SK-N-SH (cell line): ENCODE measurements at places on chromosomes 1 and 21. TPM values are rescaled to one million over a fixed set of nuclear protein-coding genes. Genes with fewer than 3 reads are reported as not detected.

DNA sequence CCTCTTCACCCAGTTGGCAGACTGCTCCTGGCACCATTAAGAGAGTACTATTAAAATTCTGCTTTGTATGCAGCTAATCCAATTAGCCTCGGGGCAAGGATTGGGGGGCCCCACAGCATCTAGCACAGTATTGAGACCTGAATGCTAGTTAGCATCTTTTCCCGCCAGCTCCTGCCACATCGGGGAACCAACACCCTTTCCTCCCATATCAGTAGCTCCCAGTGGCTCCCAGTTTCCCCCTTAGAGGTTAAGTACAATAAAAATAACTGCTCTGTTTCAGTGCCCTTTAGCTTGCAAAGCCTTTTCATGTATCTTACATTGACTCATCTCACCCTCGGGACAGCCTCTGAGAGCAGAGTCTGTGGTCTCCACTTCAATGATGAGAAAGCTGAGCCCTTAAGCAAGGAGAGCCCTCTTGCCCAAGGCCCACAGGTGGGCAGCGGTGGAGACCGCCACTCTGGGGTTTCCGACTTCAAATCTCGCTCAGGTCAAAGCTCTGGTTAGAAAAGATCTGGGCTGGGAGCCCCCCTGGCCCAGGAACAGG, 4.2 kb upstream of the PMVK start:
- peaks cover 7% of the 10 kb centered on the region; the same call in 1 of the 2 replicates for H3K36me3 ChIP-seq
- H3K4me3 ChIP-seq, result no peak overlapping the region
- peaks cover 33% of the 10 kb centered on the region for H3K4me1 ChIP-seq
- no peak overlapping the region for H3K27ac ChIP-seq

- H3K27me3 ChIP-seq, result no peaks in the 10 kb centered on the region
- no peaks in the 10 kb centered on the region for H3K36me3 ChIP-seq
- no peak for DNase-seq
- H3K27ac ChIP-seq, result no peak overlapping the region
- H3K4me3 ChIP-seq, result no peak overlapping the region
- H3K4me1 ChIP-seq, result no peaks in the 10 kb centered on the region; the same call in 1 of the 2 replicates
Measured at GRCh38 chr21:35900539-35900938, 159.8 kb downstream of the SETD4 start.

GRCh38 chr1:68313735-68314134, 81.4 kb upstream of the WLS start:
- peak; percentile 43 for DNase-seq
- no peak overlapping the region for H3K27ac ChIP-seq
- peaks cover 10% of the 10 kb centered on the region; the same call in 1 of the 2 replicates for H3K4me1 ChIP-seq
- no peak overlapping the region; the same call in 1 of the 2 replicates for H3K4me3 ChIP-seq

DNA sequence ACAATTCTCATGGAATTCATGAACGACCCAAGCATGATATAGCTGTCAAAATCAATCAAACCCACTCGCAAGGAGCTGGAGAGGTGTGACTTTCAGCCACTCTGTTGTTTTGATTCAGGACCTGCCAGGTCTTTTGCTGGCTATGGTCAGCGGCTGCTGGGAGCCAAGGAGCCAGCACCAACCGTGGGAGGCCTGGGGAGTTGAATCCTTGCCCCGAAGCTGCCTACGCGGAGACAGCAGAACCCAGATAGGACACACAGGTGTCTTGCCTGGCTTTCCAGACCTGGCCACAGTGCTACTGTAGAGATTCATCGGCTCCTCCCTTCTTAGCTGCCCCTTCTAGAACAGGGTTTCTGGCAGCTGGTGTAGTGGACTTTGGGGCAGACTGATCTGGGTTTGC, 42.7 kb downstream of the ZSCAN20 start:
- H3K4me1 ChIP-seq, result no peaks in the 10 kb centered on the region; the same call in 1 of the 2 replicates
- H3K27ac ChIP-seq, result no peak overlapping the region
- no peaks in the 10 kb centered on the region for H3K27me3 ChIP-seq
- H3K4me3 ChIP-seq, result no peak overlapping the region
- DNase-seq, result no peak

GRCh38 chr21:33162436-33162951, 67.2 kb upstream of the IFNAR2 start:
- H3K4me3 ChIP-seq, result no peak overlapping the region
- H3K36me3 ChIP-seq, result no peaks in the 10 kb centered on the region
- no peak for DNase-seq

GRCh38 chr1:59034925-59035324, 251.1 kb upstream of the JUN start:
- no peaks in the 10 kb centered on the region for H3K36me3 ChIP-seq
- H3K4me3 ChIP-seq, result no peak overlapping the region
- DNase-seq, result no peak
- H3K27ac ChIP-seq, result no peak overlapping the region
- H3K27me3 ChIP-seq, result no peaks in the 10 kb centered on the region

GRCh38 chr1:248792342-248792741, 33.4 kb downstream of the SH3BP5L start:
- no peak overlapping the region for H3K27ac ChIP-seq

GRCh38 chr1:6842301-6842700, 57.0 kb downstream of the CAMTA1 start:
- H3K36me3 ChIP-seq, result no peaks in the 10 kb centered on the region
- H3K4me1 ChIP-seq, result no peaks in the 10 kb centered on the region
- H3K4me3 ChIP-seq, result no peak overlapping the region
- H3K27ac ChIP-seq, result no peak overlapping the region
- H3K27me3 ChIP-seq, result no peaks in the 10 kb centered on the region

- H3K36me3 ChIP-seq, result no peaks in the 10 kb centered on the region
- H3K4me3 ChIP-seq, result peak overlapping the region; percentile 70
- H3K27me3 ChIP-seq, result no peaks in the 10 kb centered on the region
- DNase-seq, result peak; percentile 77
Measured at GRCh38 chr21:45644041-45644906, 749 bp downstream of the PCBP3 start.

GRCh38 chr1:211511947-211512346, 20.0 kb upstream of the RD3 start:
- no peaks in the 10 kb centered on the region for H3K36me3 ChIP-seq
- H3K4me1 ChIP-seq, result no peaks in the 10 kb centered on the region
- H3K27me3 ChIP-seq, result no peaks in the 10 kb centered on the region
- no peak overlapping the region for H3K27ac ChIP-seq
- no peak overlapping the region for H3K4me3 ChIP-seq
- no peak for DNase-seq

GRCh38 chr1:167994560-167994959, 57.7 kb upstream of the MPC2 start:
- no peak overlapping the region for H3K27ac ChIP-seq
- no peaks in the 10 kb centered on the region for H3K4me1 ChIP-seq
- no peaks in the 10 kb centered on the region for H3K27me3 ChIP-seq
- H3K36me3 ChIP-seq, result peaks cover 67% of the 10 kb centered on the region
- DNase-seq, result no peak

GRCh38 chr1:15768388-15768787, 9.8 kb downstream of the FBLIM1 start:
- no peaks in the 10 kb centered on the region for H3K4me1 ChIP-seq
- no peaks in the 10 kb centered on the region for H3K27me3 ChIP-seq
- no peak overlapping the region for H3K27ac ChIP-seq
- H3K36me3 ChIP-seq, result peaks cover 42% of the 10 kb centered on the region; the same call in 1 of the 2 replicates
- DNase-seq, result no peak
- H3K4me3 ChIP-seq, result no peak overlapping the region

GRCh38 chr1:15852828-15853302, 5.4 kb downstream of the SPEN start:
- H3K36me3 ChIP-seq, result no peaks in the 10 kb centered on the region
- peaks cover 22% of the 10 kb centered on the region; the same call in 1 of the 2 replicates for H3K4me1 ChIP-seq
- no peak overlapping the region for H3K27ac ChIP-seq
- DNase-seq, result no peak
- H3K4me3 ChIP-seq, result no peak overlapping the region

- H3K36me3 ChIP-seq, result peaks cover 59% of the 10 kb centered on the region
- H3K4me3 ChIP-seq, result no peak overlapping the region
- peaks cover 3% of the 10 kb centered on the region; the same call in 1 of the 2 replicates for H3K4me1 ChIP-seq
- no peak for DNase-seq
- no peaks in the 10 kb centered on the region for H3K27me3 ChIP-seq
Measured at GRCh38 chr1:246647513-246647912, 76.7 kb upstream of the SCCPDH start.

DNA sequence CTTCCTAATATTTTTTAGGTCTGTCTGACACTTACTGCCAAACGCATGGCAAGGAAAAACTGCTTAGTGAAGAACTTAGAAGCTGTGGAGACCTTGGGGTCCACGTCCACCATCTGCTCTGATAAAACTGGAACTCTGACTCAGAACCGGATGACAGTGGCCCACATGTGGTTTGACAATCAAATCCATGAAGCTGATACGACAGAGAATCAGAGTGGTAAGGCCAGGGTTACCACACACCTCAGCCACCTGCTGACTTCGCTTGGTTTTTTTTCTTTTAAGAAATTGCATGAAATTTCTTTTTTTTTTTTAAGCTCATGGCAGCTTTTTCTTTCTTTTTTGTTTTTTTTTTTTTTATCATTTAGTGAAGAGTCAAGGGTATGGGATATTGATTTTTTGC, 17.2 kb downstream of the ATP1A1 start:
- H3K27ac ChIP-seq, result no peak overlapping the region
- no peaks in the 10 kb centered on the region for H3K27me3 ChIP-seq
- no peak overlapping the region for H3K4me3 ChIP-seq
- DNase-seq, result no peak

- H3K4me3 ChIP-seq, result no peak overlapping the region
- DNase-seq, result no peak
- H3K4me1 ChIP-seq, result peaks cover 6% of the 10 kb centered on the region
- no peak overlapping the region for H3K27ac ChIP-seq
Measured at GRCh38 chr1:30727824-30728223, 4.4 kb upstream of the MATN1 start.

- no peak overlapping the region for H3K27ac ChIP-seq
- no peaks in the 10 kb centered on the region for H3K27me3 ChIP-seq
- H3K36me3 ChIP-seq, result no peaks in the 10 kb centered on the region
- no peak overlapping the region for H3K4me3 ChIP-seq
- H3K4me1 ChIP-seq, result no peaks in the 10 kb centered on the region; the same call in none of the 2 replicates
Measured at GRCh38 chr1:64497088-64497883, 27.4 kb downstream of the CACHD1 start.

GRCh38 chr1:117575586-117576225, 30.1 kb upstream of the TENT5C start:
- no peak overlapping the region for H3K4me3 ChIP-seq
- peaks cover 2% of the 10 kb centered on the region; the same call in 1 of the 2 replicates for H3K4me1 ChIP-seq
- no peak overlapping the region for H3K27ac ChIP-seq
- DNase-seq, result no peak
- no peaks in the 10 kb centered on the region for H3K36me3 ChIP-seq
- H3K27me3 ChIP-seq, result no peaks in the 10 kb centered on the region; the same call in 1 of the 2 replicates

GRCh38 chr1:58441699-58442098, 104.8 kb downstream of the OMA1 start:
- H3K36me3 ChIP-seq, result no peaks in the 10 kb centered on the region
- DNase-seq, result no peak
- no peak overlapping the region for H3K27ac ChIP-seq
- H3K4me1 ChIP-seq, result peaks cover 9% of the 10 kb centered on the region; the same call in 1 of the 2 replicates
- no peaks in the 10 kb centered on the region for H3K27me3 ChIP-seq
- no peak overlapping the region for H3K4me3 ChIP-seq

DNA sequence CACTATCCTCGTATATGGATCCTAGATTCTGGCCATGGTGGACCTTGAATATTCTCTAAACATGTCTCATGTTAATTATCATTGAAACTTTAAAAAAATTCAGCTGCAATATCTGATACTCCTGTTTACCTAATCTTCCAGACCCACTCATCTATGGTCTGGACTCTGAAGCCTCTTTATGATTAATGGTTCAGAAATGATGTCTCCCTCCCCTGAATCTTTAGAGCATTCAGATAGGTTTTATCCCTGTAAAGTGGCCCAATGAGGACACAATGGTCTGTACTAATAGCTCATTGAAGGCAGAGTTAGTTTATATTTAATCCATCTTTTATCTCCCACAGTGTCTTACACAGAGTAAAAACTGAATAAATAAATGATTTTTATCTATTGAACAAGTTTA, 53.0 kb upstream of the DUSP10 start:
- H3K27me3 ChIP-seq, result no peaks in the 10 kb centered on the region
- H3K4me1 ChIP-seq, result no peaks in the 10 kb centered on the region
- no peaks in the 10 kb centered on the region for H3K36me3 ChIP-seq
- DNase-seq, result no peak
- no peak overlapping the region for H3K27ac ChIP-seq

DNA sequence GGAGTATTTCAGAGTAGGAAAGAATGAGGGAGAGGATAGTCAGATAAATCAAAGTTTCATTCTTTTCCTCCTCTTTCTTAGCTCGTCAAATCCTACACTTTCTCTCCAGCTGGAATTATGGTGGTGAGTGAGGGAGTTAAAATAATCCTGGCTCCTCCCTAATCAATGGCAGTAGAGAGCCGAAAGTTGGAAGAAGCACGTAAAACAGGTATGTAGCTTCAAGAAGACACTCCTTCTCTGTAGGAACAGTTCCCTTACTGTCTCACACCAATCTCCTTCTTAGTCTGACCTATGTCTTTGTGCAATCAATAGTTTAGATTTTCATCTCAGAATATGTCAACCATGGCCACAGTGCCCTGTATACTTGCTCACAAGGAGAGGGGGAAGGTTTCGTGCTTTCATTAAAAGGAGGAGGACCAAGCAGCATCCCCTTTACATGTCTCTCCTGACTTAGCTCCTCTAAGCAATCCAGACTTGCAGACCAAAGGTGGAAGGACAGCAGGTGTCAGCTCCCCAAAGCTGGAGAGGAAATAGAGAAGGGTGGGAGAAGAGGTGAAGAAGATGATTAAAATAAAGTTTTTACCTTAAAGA, 878 bp downstream of the MINDY1 start:
- peaks cover 2% of the 10 kb centered on the region; the same call in 1 of the 2 replicates for H3K36me3 ChIP-seq
- peak overlapping the region; percentile 56 for H3K4me3 ChIP-seq
- H3K27me3 ChIP-seq, result no peaks in the 10 kb centered on the region
- H3K27ac ChIP-seq, result peak overlapping the region; percentile 86
- H3K4me1 ChIP-seq, result 0 out of 2 replicates have a peak, but pooled peaks cover 5% of the 10 kb centered on the region

GRCh38 chr1:86992861-86993260, 78.4 kb downstream of the HS2ST1 start:
- H3K27me3 ChIP-seq, result no peaks in the 10 kb centered on the region
- peaks cover 15% of the 10 kb centered on the region; the same call in 1 of the 2 replicates for H3K4me1 ChIP-seq
- H3K36me3 ChIP-seq, result no peaks in the 10 kb centered on the region
- H3K4me3 ChIP-seq, result no peak overlapping the region
- DNase-seq, result no peak
- H3K27ac ChIP-seq, result no peak overlapping the region

GRCh38 chr1:15083578-15083977, 70.0 kb upstream of the TMEM51 start:
- no peaks in the 10 kb centered on the region for H3K36me3 ChIP-seq
- H3K4me1 ChIP-seq, result no peaks in the 10 kb centered on the region
- no peak overlapping the region for H3K27ac ChIP-seq
- DNase-seq, result no peak
- H3K4me3 ChIP-seq, result no peak overlapping the region

- H3K27ac ChIP-seq, result no peak overlapping the region
- no peak for DNase-seq
- H3K27me3 ChIP-seq, result no peaks in the 10 kb centered on the region
Measured at GRCh38 chr1:30242168-30242567, 481.2 kb downstream of the MATN1 start.

- H3K27ac ChIP-seq, result peak overlapping the region; percentile 61
- peaks cover 22% of the 10 kb centered on the region for H3K4me1 ChIP-seq
- H3K27me3 ChIP-seq, result no peaks in the 10 kb centered on the region
Measured at GRCh38 chr21:45767071-45768006, 123.8 kb downstream of the PCBP3 start.

The KCNJ9 gene
- 0.02 and 0.05 TPM in 2 replicates for polyA plus RNA-seq

The ETV3L gene
- not detected in 2 replicates for polyA plus RNA-seq

The IGSF9 gene
- 0.86 and 2.4 TPM in 2 replicates for polyA plus RNA-seq

The ETNK2 gene
- polyA plus RNA-seq, result 16.1 and 20.1 TPM in 2 replicates

The SEMA6C gene
- polyA plus RNA-seq, result 3.1 and 4.0 TPM in 2 replicates

The ADCY10 gene
- polyA plus RNA-seq, result 0.10 and 0.15 TPM in 2 replicates

The HSD17B7 gene
- polyA plus RNA-seq, result 12.0 and 14.5 TPM in 2 replicates

The LCE1A gene
- not detected in 2 replicates for polyA plus RNA-seq

The PTGS2 gene
- polyA plus RNA-seq, result 5.9 and 6.3 TPM in 2 replicates

The ZNF593OS gene
- polyA plus RNA-seq, result not detected in 2 replicates

The ASTN1 gene
- polyA plus RNA-seq, result 0.13 and 0.29 TPM in 2 replicates

The SLC5A9 gene
- not detected in 2 replicates for polyA plus RNA-seq

The PLA2G5 gene
- polyA plus RNA-seq, result not detected in 2 replicates

The C1orf56 gene
- 3.0 and 5.5 TPM in 2 replicates for polyA plus RNA-seq
